ENCODE measurements at places on chromosomes 16 and 17.

GRCh38 chr16:11666103-11667055, 1.9 kb upstream of the SNN start:
- no peak for DNase-seq

DNA sequence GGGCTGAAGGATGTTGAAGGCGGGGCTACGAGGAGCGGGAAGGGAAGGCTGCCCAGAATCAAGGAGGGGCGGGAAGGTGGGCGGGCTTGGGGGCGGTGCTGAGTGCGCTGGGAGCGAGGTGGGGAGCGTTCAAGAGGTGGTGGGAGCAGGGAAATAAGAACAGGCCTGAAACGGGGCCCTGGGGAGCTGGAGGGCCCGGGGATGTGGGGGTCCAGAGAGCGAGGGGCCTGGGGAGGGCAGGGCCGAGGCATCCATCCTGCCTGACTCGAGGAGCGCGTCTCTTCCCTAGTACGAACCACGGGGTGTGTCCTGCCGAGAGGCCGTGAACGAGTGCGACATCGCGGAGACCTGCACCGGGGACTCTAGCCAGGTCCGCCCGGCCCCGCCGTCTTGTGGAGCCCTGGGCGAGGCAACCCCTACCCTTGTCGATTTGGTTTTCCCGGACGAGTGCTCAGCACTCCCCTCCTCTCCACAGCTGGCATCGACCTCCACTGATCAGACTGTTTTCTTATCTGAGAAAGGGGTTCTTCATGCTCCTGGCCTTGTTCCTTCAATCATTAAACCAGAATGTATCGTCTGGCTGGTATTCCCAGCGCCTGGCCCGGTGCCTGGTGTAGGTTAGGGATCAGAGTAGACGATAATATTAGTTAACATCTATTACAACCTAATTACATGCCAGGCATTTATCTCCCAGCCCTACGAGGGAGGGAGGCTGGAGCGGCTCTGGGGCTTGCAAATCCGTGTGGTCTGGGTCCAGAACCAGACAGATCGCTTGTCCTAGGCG, 17.2 kb downstream of the ADAM11 start:
- peak; percentile 74 for DNase-seq

- DNase-seq: no peak
These were observed at the start of gene PMP22 for GRCh38 chr17:15265131-15265530. Gene PMP22, minus strand, starts transcription at chr17:15265326. Its CDS starts 4,599 bp downstream, at chr17:15260727.

DNA sequence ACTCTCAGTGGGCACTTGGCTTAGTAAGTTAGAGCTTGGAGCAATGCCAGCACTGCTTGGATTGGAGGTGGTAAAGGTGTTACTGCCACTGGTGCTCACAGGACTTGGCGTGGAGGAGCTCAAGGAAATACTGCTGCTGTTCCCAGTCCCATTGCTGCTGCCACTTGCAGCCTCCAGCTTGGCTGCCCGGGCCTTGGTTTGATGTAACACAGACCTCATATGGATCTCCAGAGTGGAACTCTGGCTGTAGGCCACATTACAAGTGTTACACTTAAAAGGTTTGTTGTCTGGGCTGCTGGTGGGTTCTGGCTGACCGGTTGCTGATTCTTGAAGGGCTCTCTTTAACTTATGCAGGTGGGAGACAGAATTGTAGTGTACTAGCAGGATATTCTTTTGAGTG, 250.3 kb downstream of the ZFHX3 start:
- no peak for DNase-seq

GRCh38 chr17:45900723-45901415, 6.5 kb downstream of the MAPT start:
- DNase-seq: no peak

All from NCI-H510A treated with DMSO at 0.1 percent for 48 hours (cell line).